ENCODE measurements at places on chromosomes 1 and 21.

DNA sequence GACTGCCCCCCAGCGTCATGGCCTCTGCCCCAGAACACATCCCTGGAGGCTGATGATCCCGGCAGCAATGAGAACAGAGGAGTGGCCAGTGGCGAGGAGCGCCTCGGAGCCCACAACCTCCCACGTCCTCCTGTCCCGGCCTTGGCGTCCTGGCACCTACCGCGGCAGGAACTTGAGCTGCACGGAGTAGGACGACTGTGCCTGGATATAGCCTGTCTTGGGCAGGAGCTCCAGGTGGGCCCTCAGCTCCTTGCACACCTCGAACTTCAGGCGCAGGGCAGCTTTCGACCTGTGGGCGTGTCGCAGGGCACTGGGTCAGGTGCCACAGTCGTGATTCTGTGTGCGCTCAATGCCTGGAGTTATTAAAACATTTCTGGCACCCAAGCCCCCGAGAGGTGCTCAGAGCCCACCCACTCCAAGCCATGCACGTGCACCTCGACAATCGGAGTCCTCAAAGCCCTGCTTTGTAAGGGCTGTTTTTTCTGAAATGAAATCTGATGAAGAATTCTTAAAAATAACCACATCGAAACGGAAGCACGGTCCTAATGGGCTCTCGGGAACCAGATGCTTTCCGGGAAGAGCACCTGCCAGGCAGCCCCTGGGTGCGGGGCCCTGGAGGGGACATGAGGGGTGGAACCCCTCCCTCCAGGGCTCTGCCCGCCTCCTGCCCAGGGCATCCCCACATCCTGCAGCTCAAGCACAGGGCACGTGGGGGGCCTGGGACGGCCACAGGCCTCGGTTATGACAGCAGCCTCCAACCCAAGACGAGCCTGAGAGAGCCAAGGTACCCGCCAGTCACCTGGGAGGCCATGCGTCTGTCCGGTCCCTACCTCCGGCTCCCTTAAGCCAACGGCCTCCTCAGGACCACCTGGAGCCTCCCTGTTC lies 23.0 kb upstream of the TMEM52 start:
- no peak for DNase-seq

- no peak for DNase-seq
Observed at GRCh38 chr1:10682108-10682445, 114.4 kb downstream of the CASZ1 start.

DNA sequence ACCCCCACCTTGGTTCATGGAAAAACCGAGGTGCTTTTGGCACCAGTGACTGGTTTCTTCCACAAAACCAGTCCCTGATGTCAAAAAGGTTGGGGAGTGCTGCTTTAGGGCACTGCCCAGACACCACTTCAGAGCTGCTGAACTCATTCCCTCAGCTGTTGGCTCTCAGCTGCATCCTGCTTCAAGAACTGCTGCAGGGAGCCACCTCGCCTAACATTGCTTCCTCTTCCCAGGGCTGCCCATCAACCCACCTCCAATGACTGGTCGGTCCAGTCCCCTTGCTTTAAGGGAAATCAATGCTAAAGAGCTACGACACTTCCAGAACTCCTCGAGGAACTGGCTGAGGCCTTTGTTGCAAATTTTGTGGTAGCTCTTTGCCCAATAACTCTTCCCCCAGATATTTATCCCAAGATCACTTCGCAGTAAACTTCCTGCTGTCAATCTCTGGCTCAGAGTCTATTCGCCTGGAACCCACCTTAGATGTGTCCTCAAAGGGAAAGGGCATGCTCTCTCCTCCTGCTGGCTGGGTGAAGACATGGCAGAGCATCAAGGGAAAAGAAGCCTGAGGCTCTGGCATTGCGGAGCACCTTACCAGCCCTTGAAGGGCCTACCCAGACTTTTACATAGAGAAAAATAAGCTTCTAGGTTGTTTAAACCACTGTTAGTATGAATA lies 29.0 kb downstream of the C1orf52 start:
- DNase-seq: no peak

DNA sequence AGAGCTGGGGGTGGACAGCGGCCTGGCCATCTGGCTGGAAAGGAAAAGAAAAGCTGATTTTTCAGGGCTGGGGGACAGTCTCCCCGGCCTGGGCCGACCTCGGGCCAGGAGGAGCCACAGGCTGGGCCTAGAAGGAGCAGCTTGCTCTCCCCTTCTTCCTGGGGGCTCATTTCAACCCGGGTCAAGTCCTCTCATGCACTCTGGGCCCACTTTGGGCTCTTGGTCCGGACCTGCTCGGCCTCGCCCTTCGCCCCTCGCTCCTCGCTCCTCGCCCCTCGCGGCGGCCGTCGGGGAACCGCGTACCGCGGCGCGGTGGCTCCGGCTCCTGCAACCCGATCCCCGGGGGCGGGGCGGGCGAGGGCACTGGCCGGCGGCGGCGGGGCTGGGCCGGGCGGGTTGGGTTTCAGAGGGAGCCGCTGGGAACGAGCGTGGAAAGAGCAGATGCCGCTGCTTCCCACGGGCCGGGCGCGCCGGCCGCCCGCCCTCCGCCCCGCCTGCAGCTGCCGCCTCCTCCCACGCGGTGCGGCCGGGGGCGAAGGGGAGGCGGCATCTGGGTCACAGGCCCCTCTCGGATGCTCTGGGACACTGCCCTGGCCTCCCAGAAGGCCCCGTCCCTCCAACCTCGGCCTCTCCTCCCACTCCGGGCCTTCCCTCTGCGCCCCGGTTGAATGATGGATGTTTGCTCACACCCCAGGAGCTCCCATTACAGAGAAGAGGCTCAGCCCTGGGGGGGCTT lies 6.6 kb downstream of the HEYL start:
- DNase-seq: no peak

GRCh38 chr1:234613128-234613875 lies 3.3 kb upstream of the IRF2BP2 start:
- no peak for DNase-seq

DNA sequence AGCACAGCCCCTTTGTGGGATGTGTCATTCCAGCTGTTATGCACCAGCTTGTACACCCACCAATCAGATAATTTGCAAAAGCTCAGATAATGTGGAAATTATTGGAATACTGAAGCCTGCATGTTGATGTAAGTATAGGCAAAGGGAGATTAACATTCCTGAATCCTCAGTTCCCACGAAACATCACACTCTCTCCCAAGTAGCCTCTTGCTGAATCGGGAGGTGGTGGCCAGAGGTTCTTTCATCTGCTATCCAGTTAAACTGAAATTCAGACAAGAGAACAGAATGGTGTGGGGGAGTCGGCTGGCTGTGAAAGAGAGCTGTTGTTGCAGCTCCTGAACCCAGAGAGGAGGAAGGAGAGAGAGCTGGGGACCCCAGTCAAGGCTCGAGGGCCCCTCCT lies 170.9 kb downstream of the ZBTB18 start:
- no peak for DNase-seq

Data from GM12892 (cell line).